ENCODE measurements at places on chromosomes 3 and 15. TPM values are rescaled to one million over a fixed set of nuclear protein-coding genes. Genes with fewer than 3 reads are reported as not detected.

Gene MUSTN1
- total RNA-seq: 0.35 TPM

Gene RYR3
- 0.01 TPM for total RNA-seq

Gene MAP1A
- 0.85 TPM for total RNA-seq

Gene PIGZ
- 1.7 TPM for total RNA-seq

Gene MAP2K1
- 108 TPM for total RNA-seq

Gene DNAJB8
- not detected for total RNA-seq

Gene RBPMS2
- 6.1 TPM for total RNA-seq

Gene DUT
- total RNA-seq: 114 TPM

Data from A549 treated with GW870086 at 1 μM for 4 hours (cell line).